Aorta (tissue), 5 donors: ENCODE measurements at places on chromosomes 3 and 15.

DNA sequence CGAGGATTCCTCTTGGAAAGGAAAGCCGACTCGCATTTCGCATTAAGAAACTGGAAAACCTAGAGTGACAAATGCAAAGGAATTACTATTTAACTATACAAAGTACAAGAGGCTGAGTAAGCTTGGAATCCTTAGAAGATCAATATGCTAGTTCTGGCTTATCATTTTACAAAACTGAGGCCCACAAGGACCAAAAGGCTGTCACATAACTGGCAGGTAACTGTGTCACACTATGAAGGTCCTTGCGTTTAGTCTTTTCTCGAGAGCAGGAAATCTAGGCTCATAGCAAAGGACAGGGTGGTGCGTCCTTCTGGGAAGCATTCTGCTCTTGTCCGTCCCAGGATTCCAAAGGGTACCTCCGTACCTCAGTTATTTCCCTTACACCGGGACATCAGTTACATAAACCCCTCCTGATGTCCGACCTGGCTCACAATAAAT is 629 bp downstream of the RPL24 start:
- no peak for DNase-seq

GRCh38 chr3:183290216-183290615 is 37.2 kb downstream of the B3GNT5 start:
- no peak for DNase-seq

DNA sequence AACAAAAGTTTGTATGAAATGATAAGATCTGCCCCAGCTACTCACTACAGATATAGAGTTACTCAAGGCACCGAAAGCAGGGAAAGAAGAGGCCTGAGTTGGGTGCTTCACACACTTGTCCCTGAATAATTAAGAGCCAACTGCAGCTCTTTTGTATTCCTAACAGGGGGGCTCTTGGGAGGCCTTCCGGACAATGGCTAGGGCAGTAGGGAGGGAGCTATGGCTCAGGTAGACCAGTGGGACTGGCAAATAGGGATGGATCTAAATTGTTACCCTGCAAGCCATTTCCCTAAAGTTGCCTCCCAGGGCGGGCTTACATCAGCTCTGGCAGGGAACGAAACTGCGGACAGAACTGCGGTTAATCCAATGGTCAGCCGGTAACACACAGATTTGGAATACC is 6.2 kb downstream of the SEMA5B start:
- no peak for DNase-seq

DNA sequence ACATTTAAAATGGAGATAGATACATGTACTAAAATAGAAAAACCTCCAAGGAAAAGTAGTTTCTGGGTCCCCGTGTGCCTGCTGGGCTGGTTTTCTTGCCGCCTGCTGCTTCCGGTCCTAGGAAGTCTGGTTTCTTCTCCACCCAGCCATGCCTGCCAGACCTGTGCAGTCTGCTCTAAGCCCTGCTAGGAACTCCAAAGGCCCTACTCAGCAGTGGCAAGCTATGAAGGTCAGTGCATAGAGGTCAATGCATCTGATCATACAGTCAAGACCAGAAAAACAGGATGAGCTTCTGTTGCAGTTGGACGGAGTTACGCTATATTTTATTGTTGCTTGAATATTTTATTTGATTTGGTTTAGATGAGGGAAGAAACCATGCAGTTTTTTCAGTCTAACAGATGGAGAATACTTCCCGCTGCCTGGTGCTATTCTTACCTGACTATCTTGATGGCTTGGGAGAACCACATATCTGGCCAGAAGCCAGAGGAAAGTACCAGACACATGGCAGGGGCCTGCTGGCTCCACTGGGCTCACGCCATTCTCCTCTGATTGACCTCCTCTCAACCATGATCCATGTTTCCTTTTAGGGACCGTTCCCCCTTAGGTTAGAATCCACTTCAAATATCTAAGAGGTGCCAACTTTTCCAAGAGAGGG is 226.8 kb upstream of the ST8SIA2 start:
- no peak for DNase-seq

DNA sequence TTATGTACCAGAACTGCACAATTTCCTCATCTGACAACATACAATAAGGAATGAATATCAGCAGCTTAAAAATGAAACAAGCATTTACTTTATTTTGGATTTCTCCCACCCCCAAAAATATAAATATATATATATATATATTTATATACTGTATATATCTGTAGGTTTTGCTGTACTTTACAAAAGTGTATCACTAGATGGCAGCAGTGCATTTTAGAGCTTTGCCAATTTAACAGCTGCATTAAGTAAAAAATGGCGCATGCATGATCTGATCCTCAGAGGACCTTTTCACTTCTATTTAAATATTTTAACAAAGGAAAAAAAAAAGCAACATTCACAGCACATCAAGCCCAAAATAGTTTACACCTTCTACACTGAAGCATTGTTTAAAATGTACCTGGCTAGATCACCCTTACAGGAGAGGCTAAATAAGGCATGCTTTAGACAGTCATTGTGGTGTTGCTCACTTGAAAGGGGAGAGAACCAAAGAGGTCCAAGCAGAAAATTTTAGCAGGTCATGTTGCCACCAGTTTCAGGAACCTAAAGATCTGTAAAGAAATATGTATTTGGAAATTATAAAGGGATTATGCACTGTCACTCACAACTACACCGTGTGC is 72.6 kb downstream of the NPTN start:
- no peak for DNase-seq

- no peak for DNase-seq
Observed at GRCh38 chr3:194321693-194322640, 29.2 kb downstream of the CPN2 start.

GRCh38 chr15:42108806-42109205 is 14.4 kb upstream of the PLA2G4D start:
- DNase-seq: no peak

DNA sequence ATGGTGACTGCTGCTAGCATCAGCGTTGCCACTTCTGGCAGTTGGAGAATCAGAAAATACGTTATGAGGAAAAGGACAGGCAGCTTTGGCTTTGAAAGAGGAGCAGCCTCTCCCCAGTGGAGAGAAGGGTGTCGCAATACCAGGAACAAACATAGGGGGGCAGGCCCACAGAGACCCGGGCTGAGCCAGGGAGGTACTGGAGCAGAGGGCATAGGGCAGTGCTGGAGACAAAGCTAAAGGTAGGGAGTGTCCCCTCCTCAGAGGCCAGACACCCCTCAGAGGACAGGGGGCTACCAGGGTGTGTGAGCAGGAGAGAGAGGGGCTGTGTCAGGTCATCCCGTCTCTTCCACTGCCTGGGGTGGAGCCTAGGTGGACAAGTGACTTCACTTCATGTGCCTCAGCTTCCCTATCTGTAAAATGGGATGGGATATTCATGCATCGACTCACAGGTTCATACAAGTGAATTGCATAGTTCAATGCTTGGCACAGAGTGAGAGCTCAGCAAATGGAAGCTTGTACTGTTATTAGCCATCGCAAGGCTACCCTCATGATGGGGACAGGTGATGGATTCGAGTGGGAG is 49.7 kb upstream of the LIMD1 start:
- DNase-seq: no peak

DNA sequence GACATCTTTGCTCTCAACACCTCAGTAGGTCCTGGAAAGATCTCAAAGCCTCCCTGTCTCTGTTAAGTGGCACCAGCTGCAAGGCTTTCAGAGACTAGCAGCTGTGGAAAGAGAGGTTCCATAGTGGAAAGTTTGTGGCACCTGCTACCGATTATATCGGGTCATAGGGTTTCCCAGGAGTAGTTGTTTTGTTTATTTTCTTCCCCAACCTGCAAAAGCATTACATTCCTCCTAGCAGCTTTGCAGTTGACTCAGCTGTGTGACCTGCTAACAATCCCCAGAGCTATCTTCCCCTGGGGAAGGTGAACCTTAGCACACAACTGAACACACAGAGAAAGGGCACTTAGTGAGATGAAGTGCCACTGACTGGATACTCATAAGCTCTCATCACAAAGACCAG is 598.9 kb upstream of the GRM7 start:
- no peak for DNase-seq

DNA sequence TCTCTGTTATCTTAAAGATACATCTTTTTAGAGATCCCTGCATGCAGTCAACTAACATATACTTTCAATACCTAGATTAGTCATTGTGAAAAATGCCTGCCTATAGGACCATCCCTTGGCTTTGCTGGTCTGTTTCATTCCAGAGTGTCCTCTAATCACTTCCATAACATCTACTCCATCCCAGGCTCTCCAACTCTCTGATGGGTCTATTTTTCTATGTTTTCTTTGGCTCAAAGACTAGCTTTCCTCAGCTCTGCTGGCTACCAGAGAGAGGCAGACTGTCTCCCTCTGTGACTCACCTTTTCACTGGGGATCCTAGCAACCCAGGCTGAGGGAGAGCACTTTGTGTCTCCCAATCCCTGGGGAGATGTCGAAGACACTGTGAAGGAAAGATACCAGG is 547.7 kb upstream of the MCTP2 start:
- DNase-seq: no peak

GRCh38 chr15:98562331-98562937 is 85.9 kb upstream of the IGF1R start:
- peak; percentile 79 for DNase-seq

GRCh38 chr3:68664276-68664675 is 268.1 kb downstream of the TAFA4 start:
- no peak for DNase-seq

DNA sequence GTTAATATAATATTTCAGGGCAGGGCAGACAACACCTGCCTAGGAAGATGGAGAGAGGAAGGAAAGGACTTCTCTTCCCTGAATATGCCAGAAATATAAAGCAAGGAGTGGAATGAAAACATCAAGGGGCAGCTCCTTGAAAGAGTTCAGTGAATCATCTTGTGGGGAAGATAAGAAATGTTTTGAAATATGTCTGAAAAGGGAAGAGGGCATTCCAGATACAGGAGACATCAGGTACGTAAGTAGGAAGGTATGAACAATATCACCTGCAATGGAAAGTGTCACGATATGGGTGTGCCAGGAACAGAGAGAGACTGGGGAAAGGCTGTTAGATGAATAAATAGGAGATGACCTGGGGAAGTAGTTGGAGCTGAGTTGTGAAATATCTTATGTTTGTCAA is 75.8 kb upstream of the WDR72 start:
- DNase-seq: no peak

DNA sequence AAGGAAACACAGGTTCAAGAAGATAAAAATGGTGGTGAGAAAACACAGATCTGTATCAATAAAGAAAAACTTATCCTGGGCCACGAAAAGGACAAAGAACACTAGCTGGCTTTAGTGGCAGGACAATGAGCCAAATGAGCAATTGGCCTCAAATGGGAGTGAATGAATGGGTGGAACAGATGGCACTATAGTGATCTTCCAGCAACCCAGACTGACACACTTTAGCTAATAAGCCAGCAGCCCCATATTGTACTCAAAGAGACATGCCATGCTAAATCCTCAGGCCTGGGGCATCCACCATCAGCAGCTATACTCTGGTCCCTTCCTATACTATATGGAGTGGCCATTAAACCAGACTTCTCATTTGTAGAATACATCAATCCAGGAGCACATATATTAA is 60.0 kb upstream of the GADL1 start:
- DNase-seq: no peak

DNA sequence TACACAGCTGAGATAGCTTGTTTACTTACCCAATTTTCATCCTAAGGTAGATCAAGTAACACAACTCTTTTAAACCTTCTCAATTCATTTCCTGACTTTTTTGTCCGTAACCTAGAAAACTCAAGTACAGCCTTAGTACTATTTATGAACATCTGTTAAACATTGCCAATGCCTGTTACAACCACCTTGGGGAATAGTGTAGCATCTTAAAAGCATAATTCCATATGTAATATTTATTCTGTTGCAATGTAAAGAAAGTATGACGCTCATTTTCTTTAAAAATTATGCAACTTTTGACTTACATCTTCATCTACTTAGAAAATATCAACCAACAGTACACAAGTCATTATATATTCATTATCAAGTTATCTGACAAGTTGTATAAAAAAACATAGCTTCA is 54.6 kb downstream of the SUCLG2 start:
- DNase-seq: no peak

DNA sequence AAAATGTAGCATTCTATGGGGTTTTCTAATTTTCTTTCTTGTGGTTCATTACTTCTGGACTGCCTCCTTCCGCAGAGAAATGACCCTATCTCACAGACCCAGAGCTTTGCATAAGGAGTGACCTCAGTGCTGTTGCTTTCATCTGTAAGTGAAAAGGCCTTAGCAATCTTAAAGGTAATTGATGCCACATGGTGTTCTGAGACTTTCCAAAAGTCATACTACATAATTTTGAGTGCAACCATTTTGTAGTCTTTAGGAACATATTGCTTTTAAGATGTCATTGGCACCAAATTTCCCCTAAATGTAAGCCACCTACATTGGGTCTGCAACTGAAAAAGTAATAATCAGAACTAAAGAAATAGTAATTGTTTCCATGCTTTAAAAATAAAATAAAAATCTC is 9.2 kb upstream of the HHLA2 start:
- DNase-seq: no peak

- DNase-seq: peak; percentile 70
Observed at GRCh38 chr15:67822537-67823313, 2.6 kb upstream of the SKOR1 start.

GRCh38 chr15:92200891-92201290 is 192.8 kb upstream of the ST8SIA2 start:
- DNase-seq: no peak

GRCh38 chr3:197791892-197792647 is 1.0 kb downstream of the LRCH3 start:
- no peak for DNase-seq

GRCh38 chr15:70195171-70195570 is 97.5 kb upstream of the TLE3 start:
- no peak for DNase-seq

- no peak for DNase-seq
Observed at GRCh38 chr3:34261001-34261385, 462.6 kb downstream of the PDCD6IP start.

GRCh38 chr3:43378066-43378935 is 92.0 kb downstream of the SNRK start:
- DNase-seq: no peak

DNA sequence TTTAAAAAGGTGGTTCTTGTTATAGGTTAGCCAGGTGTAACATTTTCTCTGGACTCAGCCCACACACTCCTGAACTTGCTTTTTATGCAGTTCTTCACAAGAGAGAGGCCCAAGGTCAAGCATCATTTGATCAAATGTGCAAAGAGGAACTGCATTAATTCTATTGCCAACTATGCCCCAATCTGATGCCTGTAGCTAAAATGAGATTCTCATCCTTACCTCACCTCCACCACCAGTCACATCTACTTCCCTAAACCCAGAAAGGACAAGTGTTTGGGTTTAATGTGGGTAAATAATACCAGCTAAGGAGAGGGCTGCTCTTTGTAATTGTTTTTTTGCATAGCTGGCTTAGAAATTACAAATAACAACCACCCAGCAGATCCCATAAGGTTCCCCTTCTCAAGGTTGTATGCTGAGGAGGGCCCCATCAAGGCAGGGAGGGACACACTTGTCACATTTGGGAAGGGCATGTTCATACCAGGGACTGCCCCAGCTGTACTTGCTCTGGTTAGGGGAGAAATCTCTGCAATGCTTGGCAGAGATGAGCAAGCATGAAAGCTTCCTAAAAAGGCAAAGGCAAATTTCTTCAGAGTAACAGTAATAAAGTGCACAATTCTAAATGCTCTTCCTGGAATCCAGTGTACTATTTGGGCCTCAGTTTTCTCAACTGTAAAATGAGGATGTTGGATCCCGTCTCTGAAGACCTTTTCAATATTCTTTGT is 76.2 kb downstream of the TGFBR2 start:
- DNase-seq: no peak

GRCh38 chr15:101162701-101163483 is 89.0 kb downstream of the CHSY1 start:
- DNase-seq: peak; percentile 50
